Fibroblast of upper back skin (primary cell): ENCODE measurements at places on chromosomes 7 and 10.

DNA sequence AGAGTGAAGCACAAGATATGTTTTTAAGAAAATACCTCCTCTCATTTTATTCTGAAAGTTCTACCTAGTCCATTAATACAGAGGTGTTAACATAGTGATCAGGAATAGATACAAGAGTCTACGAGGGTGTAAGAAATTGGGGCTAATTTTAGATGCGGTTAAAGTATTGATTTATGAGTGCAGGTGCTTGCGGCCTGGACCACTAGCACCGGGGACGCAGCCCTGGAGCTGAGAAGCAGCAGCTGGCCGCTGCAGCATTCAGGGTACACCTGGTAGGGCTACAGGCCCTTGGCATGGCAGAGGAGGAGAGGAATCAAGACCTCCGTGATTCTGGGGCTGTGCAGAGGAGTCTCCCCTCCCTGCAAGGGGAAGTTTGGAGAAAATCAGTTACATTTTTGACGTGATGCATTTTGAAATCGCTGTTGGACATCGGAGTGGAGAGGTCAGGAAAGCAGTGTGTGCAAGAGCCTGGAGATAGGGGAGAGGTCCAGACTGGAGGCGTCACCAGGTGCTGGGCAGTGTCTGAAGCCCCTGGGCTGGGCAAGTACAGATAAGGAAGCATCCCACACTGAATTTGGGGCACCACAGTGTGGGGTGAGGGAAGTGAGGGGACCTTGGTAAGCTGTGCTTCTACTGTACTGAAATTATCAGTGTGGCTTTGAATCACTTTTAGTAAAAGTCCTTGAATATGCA lies 112.3 kb downstream of the VWC2 start:
- DNase-seq = no peak

GRCh38 chr7:101729241-101729883 lies 88.1 kb upstream of the CUX1 start:
- peak; percentile 82 for DNase-seq

DNA sequence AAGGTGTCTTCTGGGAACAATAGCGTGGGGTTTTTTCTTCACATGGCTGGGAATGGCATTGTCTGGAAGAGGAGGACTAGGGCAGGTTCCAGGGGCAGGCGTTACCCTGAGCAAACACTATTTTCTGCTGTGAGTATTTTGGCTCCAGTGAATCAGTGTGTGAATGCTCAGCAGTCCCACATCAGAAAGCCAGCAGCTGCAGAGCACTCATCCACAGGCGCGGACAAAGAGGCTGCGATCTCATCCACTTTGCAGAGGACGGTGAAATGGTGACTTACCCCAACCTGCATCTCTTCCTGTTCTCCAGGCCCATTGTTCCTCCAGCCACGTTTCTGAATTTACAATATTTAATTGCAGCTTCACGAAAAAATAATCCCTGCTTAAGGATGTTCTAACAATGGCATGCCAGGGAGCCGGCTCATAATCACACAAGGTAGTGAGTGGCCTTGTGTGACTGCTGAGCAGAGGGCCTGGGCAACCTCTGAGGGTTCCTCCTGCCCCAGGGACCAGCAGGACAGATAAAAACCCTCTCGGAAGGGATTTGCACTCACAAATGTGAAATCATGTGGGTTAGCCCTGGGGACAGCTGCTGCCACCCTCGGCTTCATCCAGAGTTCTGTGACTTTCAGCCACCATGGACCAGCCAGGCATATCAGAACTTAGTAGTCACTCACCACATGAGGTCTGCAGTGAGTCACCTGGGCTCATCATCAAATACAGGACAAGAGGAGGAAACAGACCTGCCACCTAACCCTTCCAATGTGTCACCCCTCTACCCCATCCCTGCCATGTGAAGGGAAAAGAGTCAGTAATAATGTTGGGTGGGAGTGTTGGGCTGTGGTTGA lies 65.0 kb upstream of the EN2 start:
- DNase-seq = no peak

DNA sequence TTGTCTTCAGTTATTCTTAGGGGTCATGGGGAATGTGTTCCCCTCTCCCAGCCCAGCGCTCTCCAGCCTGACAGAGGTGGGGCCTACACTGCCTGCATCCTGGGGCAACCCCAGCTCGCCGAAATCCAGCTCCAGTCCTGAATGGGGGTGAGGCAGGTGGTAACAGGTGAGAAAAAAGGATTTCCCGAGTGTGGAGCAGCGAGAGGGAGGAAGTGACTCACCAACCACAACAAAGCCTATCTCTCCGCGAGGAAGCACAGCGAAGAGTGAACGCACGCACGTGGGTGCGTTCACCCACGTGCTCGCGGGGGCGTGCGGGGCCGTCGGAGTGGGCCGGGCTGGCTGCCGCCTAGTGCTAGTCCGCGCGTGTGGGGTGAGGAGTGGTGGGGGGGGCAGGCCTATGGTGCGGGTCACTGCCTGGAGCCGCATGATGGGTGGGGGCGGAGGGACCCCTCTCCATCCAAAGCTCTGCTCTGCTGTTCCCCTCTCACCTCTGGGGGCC lies 855 bp upstream of the PALD1 start:
- peak; percentile 8 for DNase-seq

DNA sequence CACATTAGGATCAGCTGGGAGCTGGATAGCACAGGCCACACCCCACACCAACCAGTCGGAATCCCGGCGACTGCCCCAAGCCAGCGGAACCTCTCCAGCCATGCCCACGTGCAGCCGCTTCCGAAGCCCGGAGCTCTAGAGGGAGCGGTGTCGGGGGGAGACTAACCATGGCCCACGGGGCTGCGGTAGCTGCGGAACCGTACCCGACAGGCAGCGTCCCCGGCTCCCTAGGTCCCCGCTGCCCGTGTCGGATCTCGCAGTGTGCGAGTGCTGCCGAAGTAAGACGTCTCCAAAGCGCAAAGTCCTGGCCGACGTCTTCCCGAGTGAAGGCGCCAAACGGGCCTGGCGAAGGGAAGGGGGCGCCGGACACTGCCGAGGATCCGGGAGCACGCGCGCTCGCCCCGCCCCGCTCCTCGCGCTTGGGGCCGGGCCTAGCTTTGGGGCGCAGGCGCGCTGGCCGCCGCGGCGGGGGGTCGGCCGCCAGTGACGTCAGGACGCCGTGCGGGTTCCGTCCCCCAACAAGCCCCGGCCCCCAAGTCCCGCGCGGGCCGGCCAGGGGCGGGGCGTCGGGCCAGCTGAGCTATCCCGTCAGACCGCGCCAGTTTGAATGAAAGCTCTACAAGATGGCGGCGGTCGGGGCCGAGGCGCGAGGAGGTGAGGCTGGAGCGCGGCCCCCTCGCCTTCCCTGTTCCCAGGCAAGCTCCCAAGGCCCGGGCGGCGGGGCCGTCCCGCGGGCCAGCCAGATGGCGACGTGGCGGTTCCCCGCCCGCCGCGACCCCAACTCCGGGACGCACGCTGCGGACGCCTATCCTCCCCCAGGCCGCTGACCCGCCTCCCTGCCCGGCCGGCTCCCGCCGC lies at the start of gene SUV39H2:
TSS of gene SUV39H2 (plus strand) at position 601 of the 858 bp plus-strand sequence. CDS start at position 624, 23 bp downstream.
- DNase-seq = peak; percentile 96

GRCh38 chr7:151866028-151866427 lies 10.9 kb downstream of the PRKAG2 start:
- no peak for DNase-seq

- peak; percentile 32 for DNase-seq
These were observed 35.9 kb upstream of the HDAC9 start for GRCh38 chr7:18459484-18460245.

DNA sequence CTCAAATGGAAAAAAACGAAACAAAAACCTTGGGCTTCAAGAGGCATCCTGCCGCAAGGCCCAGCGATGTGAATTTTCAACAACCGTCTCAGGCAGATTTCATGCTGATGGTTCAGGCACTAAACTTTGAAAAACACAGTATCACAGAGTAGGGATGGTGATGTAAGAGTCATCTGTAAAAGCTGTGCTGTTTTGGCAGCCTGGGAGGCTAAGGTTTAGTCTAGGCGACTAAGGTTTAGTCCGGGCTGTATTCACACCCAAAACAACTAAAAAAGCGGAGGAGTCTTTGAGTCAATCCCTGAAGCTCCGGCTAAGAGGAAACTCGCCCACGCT lies 420 bp upstream of the MINPP1 start:
- no peak for DNase-seq

DNA sequence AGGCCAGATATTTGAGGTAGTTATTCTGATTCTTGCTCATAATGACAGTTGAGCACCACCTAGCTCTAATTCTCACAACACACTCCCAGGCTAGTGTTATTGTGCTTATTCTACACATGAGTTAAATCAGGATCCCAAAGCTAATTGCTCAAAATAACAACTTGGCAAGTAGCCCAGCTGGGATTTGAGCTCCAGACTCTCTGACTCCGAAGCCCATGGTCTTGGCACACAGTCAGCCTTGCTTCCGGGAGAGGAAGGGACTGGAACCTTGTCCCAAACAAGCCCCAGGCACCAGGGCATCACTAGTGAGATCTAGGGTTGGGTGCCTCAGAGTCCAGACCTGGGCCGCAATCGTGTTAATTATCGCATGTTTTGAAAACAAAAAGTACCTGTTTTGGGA lies 101.4 kb downstream of the GPAM start:
- no peak for DNase-seq

DNA sequence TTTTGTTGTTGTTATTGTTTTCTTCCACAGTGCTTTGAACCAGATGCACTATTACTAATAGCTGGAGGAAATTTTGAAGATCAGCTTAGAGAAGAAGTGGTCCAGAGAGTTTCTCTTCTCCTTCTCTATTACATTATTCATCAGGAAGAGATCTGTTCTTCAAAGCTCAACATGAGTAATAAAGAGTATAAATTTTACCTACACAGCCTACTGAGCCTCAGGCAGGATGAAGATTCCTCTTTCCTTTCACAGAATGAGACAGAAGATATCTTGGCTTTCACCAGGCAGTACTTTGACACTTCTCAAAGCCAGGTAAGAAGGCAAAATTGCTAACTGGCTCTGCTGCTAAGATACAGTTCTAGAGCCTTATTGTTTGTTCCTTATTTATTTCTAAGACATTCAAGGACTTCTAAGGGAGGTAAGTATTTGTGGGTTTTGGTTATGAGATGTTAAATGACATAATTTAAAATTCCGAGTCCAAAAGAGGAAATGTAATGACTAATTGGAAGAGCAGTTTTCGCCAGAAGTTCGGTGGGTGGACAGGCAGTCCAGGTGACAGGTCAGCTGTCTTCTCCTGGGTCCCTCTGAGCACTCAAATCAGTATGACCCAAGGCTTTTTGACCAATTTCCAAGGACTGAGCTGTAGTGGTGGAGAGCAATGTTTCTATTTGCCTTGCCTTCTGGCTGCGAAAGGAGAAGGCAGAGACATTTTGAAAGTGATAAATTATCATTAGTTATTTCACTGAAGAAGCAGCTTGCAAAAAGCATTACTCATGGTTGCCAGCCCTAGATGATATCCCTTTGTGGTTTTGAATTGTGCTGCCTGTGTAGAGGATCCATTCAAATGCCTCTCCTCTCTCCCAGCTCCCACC lies 10.1 kb downstream of the SLC39A12 start:
- DNase-seq = peak; percentile 77

GRCh38 chr10:57791546-57791945 lies 476.1 kb downstream of the IPMK start:
- no peak for DNase-seq

DNA sequence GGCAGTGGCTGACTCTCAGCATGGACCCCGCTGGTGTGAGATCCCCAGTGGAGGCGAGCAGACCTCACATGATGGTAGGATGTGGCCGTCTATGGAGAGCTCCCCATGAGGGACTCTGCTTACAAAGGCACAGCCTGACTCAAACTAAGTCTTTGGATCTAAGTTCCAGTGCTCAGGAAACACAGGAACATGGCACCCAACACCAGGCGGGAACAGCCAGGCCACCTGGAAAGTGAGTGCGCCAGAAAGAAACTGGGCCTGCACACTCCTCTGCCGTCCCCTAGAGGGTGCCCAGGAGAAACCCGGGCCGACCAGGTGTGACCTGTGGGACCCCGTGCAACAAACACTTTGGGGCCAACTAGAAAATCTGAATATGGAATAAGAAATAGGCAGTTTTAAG lies 10.0 kb downstream of the PITRM1 start:
- DNase-seq = no peak

DNA sequence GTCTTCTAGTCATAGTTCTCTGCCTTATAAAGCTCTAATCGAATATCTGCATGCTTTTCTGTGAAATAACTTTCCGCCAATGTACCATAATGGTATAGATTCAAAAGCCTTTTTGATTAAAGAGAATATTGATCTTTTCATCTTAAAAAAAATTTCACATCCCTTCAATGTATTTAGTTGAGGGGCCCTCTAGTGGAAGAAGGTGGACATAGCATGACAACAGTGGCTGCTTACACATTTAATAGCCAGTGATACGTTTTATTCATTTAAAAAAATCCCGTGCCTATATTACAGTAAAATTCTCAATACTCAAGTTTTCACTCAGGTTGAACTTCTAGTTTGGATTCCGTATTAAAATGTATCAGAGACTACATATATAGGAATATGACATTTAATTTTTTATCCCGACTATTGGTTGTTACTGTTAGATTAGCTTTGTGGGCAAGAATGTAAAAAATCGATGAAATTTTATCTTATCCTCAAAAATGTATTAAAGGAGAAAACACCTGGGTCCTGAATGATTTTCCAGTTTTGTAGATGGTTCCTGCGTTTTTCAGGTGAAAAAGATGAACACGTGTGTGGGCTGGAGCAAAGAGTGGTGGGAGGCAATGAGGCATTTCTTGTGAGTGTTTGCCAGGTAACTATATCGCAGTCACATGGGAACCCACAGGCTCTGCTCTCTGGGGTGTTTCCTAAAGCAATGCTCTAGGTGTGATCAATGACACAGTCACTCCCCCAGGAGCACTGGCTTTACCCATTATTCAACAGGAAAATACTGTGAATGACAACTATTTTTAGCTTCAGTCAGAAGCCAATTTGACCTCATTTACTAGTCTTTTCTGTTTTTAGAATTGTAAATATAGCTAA lies 24.1 kb upstream of the PNLIP start:
- DNase-seq = peak; percentile 15

GRCh38 chr10:51029172-51029641 lies 45.1 kb upstream of the PRKG1 start:
- DNase-seq = peak; percentile 50

- peak; percentile 27 for DNase-seq
These were observed 921.3 kb upstream of the AUTS2 start for GRCh38 chr7:68676813-68677535.

DNA sequence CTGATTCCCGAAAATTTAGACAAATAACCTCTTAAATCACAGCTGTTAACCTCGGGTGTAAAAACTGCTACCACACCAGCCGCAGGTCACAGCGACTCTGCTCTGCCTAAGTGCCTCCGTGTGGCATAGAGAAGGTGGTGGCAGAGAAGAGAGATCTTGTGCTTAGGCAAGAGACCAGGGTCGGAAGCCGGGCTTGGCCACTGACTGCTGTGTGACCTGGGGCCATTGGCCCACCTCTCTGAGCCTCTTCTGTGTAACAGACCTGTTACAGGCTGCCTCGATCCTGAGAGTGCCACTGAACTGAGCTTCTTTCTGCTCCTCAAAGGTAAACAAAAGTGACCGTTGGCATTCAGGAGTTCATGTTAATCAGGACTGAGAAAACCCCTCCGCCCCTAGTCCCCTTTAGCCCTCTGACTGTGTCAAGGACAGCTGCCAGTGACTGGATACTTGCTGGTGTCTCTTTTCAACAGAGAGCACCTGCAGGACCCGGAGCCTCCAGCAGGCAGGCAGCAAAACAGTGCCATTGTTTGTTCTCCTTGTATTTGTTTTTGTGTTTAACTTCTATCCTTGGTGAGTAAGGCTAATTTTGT lies 36.5 kb downstream of the ZMIZ1 start:
- no peak for DNase-seq
